ENCODE measurements at places on chromosomes 2 and 18. TPM values are rescaled to one million over a fixed set of nuclear protein-coding genes. Genes with fewer than 3 reads are reported as not detected.

COL4A4 gene
- total RNA-seq: 2.4 TPM

STAT4 gene
- total RNA-seq: 3.9 TPM

REG1B gene
- total RNA-seq: not detected

PDE1A gene
- total RNA-seq: 0.17 TPM

INHA gene
- 0.36 TPM for total RNA-seq

GPR35 gene
- total RNA-seq: 0.65 TPM

RIT2 gene
- total RNA-seq: not detected

SCYGR4 gene
- not detected for total RNA-seq

SPDYA gene
- total RNA-seq: 0.15 TPM

IL36A gene
- not detected for total RNA-seq

DNAJC5G gene
- total RNA-seq: not detected

TMEM37 gene
- total RNA-seq: 1.5 TPM

CGREF1 gene
- 8.6 TPM for total RNA-seq

AKAIN1 gene
- not detected for total RNA-seq

TANC1 gene
- total RNA-seq: 6.9 TPM

ZEB2 gene
- total RNA-seq: 8.3 TPM
